Left lobe of liver (tissue), 2 donors: ENCODE measurements at places on chromosomes 2 and 18.

- no peak for DNase-seq
Observed at GRCh38 chr18:57084331-57085271, 62.3 kb upstream of the BOD1L2 start.

GRCh38 chr18:7808992-7809391, 241.9 kb downstream of the PTPRM start:
- DNase-seq: no peak

- DNase-seq: no peak
Observed at GRCh38 chr2:43387092-43388062, 161.0 kb upstream of the ZFP36L2 start.

GRCh38 chr2:207066791-207067460, 98.8 kb downstream of the KLF7 start:
- no peak for DNase-seq

DNA sequence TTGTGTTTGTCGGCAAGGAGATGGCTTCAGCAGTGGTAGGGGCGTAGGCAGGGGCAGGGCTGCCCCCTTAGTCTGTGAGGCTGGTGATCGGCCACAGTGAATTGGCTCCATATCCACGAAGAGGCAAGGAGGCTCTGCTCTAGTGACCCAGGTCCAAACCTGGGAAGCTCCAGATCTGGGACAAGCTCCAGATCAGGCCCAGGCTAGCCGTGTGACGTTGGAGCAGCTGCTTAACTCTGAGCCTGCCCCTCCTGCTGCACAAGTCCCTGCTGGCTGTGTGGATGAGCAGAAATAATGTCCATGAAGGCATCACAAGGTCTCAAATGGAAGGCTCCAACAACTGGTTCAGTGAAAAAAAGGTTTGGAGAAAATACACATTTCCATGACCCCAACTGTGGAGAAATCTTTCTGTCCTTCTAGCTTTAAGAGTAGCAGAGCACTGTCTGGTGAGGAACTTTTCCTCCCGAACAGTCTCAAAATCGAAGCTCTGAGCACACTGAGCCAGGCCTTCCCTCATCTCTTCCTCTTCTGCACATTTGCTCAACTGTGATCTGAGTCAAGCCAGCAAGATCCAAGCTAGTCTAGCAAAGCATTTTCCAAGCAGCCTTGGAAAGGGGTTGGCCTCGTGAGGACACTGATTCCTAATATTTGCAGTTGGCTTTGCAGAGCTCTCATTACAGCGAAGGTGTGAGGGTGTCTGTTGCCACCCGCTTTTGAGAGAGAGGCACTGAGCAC, 67.0 kb upstream of the TCF7L1 start:
- no peak for DNase-seq

DNA sequence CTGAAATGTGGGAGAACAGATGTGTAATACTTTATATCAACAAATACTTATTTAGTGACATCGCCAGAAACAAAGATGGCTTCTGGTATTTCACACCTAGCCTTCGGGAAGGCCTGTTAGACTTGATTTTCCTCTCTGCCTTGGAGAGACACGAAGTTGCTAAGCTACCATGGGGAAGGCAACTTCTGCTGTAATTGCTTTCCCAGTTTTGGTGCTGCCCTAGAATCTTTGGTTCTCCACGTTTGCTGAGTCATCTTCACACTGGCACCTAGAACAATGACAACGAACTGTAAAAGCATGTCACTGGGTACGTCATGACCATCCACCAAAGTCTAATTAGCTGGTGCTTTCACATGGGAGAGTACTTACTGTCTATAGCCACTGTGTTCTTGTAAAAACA, 58.7 kb upstream of the ACTR3 start:
- DNase-seq: no peak

DNA sequence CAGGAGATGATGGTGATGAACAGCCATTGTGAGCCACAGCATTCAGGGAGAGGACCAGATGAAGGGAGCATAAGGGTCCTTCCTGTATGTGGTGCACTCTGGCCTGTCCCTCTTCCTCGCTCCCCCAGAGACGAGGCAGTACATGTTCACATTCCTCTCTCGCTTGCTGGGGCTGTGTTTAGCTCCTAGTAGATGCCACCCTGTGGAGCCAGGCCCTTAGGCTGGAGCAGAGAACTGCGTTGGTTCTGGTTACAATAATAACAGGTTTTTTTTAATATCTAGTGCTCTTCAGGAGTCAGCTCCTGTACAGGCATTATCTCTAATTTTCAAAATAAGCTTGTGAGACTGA, 171.1 kb upstream of the MYT1L start:
- DNase-seq: no peak

- no peak for DNase-seq
Observed at GRCh38 chr18:79523206-79523735, 127.5 kb downstream of the NFATC1 start.

GRCh38 chr2:54318821-54319220, 62.8 kb upstream of the TSPYL6 start:
- DNase-seq: no peak
